Cardiac muscle cell (in vitro differentiated cells and primary cell): ENCODE measurements at places on chromosomes 2 and 18.

- peak; percentile 49 for DNase-seq
Observed at GRCh38 chr2:182330451-182331305, 96.2 kb downstream of the PDE1A start.

- peak; percentile 83 for DNase-seq
Observed at GRCh38 chr2:24409700-24410556, 49.6 kb upstream of the ITSN2 start.

- no peak for DNase-seq
Observed at GRCh38 chr2:31660165-31660564, 79.4 kb upstream of the SRD5A2 start.

DNA sequence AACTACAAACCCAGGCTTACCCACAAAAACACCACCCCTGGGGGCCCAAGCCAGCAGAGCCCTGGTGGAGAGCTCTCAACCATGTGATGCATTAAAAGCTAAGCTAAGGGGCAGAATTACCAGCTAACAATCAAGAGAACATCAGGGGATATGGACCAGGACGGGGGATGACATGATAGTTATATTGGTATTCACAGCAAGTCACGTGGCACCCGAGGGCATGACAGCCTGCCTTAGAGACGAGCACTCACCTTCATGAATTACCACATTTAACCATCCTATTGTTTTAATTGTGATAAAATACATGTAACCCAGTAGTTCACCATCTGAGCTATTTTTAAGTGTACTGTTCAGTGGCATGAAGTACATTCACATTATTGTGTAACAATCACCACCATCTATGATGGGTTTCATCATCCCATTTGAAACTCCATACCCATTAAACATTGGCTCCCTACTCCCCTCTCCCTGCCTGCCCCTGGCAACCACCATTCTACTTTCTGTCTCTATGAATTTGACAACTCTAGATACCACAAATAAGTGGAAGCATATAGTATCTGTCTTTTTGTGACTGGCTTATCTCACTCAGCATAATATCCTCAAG lies 245.6 kb downstream of the ANAPC1 start:
- DNase-seq: no peak

DNA sequence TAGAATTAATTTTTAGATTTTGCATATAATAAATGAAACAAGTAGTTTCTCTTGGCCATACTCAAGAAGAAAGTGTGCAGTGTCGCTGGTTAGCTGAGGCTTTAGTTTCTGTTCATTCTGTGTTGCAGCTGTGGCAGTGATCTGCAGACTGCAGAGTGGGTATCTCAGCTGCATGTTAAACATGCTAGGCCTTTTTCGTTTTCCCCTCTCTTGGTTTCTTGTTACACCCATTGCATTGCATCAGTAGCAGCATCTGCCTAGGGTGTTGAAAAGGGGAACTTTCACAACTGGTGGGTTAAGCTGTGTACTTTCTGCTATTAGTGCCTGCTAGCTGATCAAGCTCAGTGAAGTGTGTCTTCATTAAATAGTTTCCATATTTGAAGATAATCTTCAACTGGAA lies 51.3 kb downstream of the ACSL3 start:
- peak; percentile 77 for DNase-seq

GRCh38 chr18:45851161-45851925 lies 25.9 kb downstream of the SIGLEC15 start:
- DNase-seq: no peak

DNA sequence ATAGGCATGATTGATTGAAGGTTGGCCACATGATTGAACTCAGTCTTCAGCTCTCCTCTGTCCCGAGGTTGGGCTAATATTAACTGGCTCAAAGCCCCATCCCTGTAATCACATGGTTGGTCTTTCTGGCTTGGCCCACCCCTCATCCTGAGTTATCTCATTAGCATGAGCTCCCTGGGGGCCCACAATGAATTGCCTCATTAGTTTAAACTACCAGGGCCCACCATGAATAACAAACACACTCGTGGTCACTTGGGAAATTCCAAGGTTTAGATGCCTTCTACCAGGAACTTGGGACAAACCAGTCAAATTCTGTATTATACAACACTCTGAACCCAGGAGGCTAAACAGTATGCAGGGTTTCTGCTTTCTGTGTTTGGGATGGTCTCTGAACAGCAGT lies 121.7 kb upstream of the B3GNT2 start:
- DNase-seq: no peak

- DNase-seq: no peak
Observed at GRCh38 chr2:159177957-159178356, 108.5 kb downstream of the WDSUB1 start.

- DNase-seq: no peak
Observed at GRCh38 chr18:13260935-13261640, 42.5 kb downstream of the LDLRAD4 start.

GRCh38 chr18:8163286-8163959 lies 445.8 kb upstream of the RAB12 start:
- no peak for DNase-seq

- DNase-seq: peak; percentile 46
Observed at GRCh38 chr18:11147962-11148679, 1.2 kb downstream of the PIEZO2 start.

GRCh38 chr2:239583171-239583878 lies 182.5 kb upstream of the HDAC4 start:
- no peak for DNase-seq

DNA sequence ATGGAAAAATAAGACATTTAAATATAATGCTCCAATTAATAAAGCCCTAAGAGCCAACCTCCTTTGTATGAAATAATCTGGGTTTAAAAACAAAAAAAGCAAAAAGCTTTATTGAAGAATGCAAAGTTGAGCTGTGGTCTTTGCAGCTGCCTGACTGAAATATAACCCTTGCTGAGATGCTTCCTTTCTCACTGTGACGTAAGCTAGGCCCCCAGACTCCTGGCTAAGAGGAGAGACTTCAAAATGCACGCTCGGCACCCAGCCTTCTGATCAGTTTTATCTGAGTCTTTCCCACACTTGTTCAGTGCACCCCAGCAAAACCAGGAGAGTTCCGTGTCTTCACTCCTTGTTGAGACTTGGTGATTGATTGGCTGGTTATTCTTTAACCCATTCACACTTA lies 115.3 kb downstream of the BCL11A start:
- DNase-seq: no peak

DNA sequence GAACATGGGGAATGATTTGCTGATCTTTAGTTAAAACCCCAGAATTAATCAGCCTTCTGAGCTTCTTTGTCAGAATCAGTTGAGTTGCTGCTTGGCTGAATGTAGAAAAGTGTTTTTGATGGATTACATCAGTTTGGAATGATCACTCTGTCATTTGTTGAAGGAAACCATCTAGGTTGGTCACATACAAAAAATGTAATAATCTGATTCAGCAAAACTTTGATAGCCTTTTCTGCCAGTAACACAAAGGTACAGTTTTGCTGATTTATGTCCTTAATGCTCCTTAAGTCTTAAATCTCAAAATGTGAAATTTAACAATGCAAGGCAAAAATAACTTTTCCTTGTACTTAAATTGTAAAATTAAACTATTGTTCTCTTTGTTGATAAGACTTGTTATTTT lies 74.3 kb downstream of the GALNT13 start:
- DNase-seq: no peak

GRCh38 chr2:43941966-43942365 lies 53.8 kb downstream of the LRPPRC start:
- peak; percentile 15 for DNase-seq

DNA sequence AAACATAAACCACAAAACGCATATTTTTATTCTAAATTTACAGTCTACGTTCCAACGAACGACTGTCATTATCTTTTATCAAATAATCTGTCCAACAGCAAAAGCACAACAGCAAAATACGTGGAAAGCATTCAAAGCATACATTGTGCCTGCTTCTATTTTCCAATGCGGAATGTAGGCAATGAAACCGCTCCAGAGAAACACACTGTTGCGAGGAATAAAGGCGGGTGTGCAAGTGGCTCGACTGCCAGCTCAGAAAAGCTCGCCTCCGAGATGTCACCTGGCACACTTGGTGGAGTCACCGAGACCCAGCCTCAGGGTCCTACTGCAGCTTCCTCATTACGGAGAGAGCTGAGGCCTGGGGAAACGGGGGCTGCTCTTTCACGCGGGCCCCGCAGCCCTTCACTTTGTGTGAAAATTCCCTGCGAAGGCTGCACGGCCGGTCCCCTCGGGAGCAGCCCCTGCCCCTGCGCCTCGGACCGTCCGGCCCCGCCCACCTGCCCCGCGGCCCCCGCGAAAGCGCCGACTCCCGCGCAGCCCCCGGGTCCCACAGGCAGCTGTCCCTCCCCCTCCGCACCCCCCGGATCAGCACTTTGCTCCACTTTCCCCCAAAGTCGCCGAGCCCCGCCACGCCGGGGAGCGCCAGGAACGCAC lies 752 bp downstream of the MGAT4A start:
- no peak for DNase-seq

- no peak for DNase-seq
Observed at GRCh38 chr18:13889671-13890070, 25.7 kb downstream of the MC2R start.

DNA sequence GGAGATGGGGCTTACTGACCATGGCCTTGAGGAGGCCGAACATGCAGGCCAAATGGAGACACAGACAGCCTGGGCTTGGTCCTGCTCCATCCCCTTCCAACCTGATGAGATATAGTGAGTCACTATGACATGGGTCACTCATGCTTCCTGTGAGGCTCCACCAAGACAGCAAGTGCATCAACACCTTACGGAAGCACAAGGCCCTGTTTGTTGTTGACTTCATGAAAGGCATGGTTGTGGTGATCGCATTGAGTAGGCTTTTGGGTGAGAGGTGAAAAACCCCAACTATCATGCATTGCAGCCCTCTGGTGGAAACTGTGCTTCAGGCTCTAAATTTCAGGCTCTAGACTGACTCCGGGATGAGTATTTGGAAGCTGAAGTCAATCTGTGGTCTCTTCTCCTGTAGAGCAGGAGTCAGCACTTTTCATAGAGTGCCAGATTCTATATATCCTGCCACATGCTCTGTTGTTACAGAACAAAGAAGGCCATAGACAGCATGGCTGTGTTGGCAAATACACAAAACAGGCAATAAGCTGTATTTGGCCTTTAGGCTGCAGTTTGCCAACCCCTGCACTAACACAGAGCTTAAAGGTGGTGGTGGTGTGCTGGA lies 10.1 kb downstream of the IL37 start:
- no peak for DNase-seq

- peak; percentile 49 for DNase-seq
Observed at GRCh38 chr2:39730685-39731302, 48.3 kb downstream of the THUMPD2 start.

DNA sequence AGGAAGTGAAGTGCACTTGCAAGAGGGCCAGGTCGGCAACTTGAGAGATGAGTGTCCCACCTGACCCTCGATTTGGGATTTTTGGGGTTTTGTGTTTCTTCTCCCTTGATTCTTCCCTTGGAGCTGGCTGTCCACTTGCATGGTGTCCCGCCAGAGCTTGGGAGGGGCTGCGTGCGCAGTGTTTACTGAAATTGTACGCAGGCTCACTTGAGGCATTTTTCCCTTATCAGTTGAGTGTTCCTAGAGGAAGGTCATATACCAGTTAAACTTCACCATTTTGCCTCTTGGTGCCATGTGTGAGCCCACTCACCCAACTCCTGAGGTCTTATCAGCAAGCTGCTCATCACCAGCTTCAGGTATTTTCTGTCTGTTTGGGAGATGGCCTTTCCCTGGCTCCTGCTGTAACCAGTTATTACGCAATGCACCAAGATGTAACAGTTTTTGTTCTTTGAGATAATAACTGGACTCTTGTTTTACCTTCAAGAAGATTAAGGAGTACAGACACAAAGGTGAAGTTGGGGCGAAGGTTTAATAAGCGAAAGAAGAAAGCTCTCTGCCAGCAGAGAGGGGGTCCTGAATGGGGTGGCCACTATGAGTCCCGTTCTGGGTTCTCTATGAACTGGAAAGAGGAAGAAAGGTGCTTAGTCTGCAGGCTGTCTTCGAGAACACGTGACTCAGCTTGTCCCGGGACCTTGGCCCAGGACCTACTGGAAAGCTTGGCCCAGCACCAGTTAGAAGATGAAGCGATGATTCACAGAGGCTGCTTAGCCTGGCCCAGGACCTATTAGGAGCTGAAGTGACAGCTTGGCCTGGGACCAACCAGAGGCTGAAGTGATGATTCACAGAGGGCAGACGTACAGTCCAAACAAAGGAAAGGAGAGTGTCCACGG lies 21.5 kb upstream of the TXNL4A start:
- DNase-seq: no peak

DNA sequence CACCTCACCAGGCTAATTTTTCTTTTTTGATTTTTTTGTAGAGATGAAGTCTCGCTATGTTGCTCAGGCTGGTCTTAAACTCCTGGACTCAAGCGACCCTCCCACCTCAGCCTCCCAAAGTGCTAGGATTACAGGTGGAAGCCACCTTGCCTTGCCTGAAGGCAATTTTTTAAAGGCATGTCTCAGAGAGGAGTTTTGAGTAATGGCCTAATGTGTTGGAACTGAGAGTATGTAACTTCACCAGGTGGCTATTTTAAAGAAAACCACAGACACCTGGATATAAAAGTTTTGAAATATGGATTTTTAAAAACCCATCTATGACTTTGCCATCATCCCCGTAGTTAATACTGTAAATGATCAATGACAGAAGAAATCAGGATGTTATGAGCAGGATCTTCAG lies 119.8 kb upstream of the ATP8B1 start:
- no peak for DNase-seq

DNA sequence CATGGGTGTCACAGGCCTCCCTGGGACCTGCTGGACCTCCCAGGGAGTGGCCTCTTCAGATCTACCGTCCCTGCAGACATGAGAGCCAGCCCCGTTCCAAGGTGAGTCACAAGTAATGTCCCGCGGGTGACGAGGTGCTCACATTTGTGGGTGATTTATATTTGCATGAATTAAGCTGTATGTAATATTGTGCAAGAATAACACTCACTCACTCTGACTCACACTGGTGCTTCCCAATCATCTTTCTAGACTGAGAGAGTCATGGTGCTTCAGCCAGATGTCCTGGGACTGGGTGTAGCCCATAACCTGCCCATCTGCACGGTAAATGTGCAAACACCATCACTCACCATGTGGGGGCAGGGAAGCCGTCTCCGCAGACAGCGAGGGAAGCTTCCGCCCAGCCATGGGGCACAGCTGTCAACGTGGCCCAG lies 347.5 kb upstream of the SALL3 start:
- DNase-seq: no peak

- DNase-seq: peak; percentile 26
Observed at GRCh38 chr18:40414155-40414754, 1540.8 kb upstream of the PIK3C3 start.

GRCh38 chr18:44897411-44897810 lies 216.7 kb downstream of the SETBP1 start:
- no peak for DNase-seq
